ENCODE measurements at places on chromosomes 6 and 20.

DNA sequence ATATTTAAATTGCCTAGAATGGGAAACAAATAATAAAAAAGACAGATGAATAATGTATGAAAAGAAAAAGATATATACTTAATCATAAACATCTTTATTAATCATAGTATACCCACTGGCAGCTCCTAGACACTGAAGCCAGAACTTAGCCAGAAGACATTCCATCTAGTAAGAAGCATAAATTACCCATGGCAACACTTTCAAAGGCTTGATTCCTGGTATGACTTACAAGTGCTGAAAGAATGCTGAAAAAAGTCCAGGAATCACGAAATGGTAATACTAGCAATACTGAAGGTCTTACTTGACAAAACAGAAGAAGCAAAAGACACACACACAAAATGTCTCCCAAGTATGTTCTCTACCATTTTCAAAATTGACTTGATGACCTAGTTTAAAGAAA is 38.0 kb downstream of the RWDD2A start:
- DNase-seq = no peak

DNA sequence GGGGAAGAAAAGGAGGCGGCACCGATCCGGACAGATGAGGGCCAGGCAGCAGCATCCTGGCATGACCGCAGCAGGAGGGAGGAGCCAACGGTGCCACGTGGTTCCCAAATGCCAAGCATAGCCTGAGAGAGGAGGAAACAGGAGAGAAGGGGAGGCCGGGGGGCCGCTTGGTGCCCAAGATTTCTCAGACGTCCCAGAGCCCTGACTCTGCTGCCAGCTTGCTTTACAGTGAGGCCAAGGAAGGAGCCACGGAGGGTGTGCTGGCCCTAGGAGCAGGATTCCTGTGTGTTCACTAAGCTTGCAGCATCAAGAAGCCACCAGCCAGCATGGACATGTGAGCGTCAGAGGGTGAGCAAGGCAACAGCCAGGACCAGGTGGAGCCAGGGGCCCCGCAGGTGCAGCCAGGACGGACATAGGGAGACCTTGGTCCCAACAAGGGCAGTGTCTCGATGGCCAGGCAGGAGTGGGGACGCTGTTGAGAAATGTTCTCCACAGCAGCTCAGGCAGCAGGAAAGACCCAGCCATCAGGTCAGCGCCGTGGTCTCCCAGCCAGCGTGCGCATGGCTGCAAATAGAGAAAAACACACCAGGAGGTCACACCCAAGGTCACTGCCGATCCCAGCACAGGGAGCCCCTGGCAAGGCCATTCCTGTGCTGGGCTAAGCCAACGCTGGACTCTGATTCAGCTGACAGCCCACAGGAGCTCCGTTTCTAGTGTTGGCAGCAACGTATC is 143.7 kb downstream of the DLL1 start:
- no peak for DNase-seq

DNA sequence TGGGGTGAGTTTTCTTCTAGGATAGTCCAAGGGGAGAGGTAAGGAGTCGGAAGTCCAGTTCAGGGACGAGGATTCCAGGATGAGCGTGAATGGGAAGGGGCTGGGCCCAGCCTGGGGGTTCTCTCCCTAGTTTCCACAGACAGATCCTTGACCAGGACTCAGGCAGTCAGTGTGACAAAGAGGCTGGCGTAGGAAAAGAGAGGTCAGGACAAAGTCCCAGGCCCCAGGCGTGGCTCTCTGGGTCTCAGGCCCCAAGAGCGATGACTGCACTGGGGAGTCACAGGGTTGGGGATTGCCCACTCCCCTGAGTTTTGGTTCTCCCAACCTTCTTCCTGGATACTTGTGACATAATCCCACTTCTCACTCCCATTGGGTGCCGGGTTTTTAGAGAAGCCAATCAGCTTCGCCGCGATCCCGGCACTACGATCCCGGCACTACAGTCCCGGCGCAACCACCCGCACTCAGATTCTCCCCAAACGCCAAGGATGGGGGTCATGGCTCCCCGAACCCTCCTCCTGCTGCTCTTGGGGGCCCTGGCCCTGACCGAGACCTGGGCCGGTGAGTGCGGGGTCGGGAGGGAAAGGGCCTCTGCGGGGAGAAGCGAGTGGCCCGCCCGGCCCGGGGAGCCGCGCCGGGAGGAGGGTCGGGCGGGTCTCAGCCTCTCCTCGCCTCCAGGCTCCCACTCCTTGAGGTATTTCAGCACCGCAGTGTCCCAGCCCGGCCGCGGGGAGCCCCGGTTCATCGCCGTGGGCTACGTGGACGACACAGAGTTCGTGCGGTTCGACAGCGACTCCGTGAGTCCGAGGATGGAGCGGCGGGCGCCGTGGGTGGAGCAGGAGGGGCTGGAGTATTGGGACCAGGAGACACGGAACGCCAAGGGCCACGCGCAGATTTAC is 46.2 kb upstream of the TRIM26 start:
- DNase-seq = peak; percentile 65

- DNase-seq = no peak
Observed at GRCh38 chr20:24723647-24724352, 225.3 kb upstream of the CST7 start.

DNA sequence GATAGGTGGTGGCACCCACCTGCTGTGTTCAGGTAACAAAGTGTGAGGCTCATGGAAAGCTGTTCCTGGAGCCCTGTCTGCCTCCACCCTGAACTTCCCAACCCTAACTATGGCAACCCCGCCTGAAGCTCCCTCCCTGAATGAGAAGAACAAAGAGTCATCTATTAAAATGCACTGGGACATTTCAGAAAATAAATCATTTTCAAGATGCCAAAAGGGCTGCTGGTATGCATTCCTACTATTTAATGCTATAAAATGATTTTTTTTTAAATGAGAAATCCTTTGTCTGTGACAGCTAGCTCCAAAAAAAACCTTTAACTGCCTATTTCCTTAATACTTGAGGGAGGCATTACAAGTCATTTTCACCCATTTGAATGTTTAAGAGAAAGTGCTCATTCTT is 84.3 kb upstream of the MRPS10 start:
- DNase-seq = no peak

GRCh38 chr6:99285881-99286280 is 63.6 kb downstream of the FAXC start:
- no peak for DNase-seq

GRCh38 chr6:129209355-129209754 is 326.4 kb downstream of the LAMA2 start:
- no peak for DNase-seq

GRCh38 chr6:47129129-47129528 is 87.0 kb upstream of the ADGRF1 start:
- DNase-seq = no peak

DNA sequence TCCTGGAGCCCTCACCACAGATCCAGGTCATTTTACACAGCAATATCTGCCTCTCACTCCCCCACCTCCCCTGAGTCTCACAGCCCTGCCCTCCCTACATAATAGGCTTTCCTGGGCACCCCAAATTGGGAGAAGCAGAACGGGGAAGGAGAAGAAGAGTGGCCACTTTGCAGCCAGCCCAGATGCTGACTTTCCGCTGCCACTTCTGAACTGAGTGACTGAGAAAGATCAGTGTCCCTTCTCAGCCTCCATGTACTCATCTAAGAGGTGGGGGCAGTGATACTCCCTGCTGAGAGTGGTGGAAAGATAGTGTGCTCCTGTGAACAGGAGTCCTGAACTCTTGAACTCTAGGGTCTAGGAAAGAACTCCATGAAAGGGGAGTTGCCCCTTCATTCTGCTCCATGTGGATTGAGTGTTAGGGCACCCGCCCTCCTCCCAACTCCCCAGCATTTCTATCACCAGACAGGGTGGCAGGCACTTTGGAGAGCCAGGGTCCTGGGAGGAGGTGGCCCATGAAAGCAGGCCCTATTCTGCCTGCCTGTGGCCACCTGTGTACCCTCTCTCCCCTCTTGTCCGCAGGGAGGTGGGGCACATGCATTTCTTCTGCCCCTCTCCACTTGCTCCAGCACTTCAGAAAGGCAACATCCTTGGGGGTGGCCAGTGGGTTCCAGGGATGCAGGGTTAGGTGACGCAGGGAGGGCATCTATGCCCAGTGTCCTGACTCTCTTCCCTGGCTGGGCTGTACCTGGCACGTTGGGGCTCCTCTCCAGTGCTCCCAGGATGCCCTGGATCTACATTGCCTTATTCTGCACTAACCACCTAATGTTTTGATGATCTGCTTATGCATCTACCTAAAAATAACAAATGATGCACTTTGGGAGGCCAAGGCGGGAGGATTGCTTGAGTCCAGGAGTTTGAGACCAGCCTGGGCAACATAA is 38.3 kb upstream of the MRPS18A start:
- no peak for DNase-seq

- no peak for DNase-seq
Observed at GRCh38 chr6:7085911-7086310, 21.9 kb upstream of the RREB1 start.

Data from amygdala (tissue), 56 donors.